ENCODE measurements at places on chromosomes 4 and X.

- DNase-seq, result no peak
Measured at GRCh38 chr4:113623274-113623894, 138.2 kb downstream of the CAMK2D start.

DNA sequence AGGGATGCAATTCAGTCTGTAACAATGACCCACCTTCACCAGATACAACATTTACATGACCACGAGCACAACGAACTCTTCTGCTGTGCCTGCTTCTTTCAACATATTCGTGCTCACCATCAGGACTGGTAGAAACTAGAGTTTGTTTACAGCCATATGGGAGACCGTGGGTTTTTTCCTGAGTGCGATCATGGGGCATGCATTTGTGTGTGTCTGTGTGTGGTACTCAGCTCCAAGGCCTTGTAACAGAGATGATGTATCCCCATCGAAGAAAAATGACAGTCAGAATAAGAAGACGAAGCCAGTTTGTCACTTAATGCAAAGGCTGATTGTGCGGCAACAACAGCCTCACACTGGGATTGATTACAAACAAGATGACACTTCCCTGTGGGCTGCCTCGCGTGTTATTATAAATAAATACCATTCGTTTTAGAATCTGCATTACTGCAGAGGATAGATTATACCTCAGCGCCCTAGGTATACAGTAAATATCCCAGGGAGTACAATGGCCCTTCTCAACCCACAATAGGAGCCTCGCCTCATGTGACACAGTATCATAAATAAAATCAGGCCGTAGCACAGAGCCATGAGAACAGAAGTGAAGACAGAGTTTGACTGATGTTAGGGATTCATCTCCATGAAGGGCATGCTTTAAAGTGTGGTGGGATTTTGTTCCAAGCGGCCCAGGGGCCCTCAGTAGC, 97.3 kb upstream of the NOCT start:
- no peak for DNase-seq

GRCh38 chrX:145953628-145954027, 136.0 kb downstream of the SLITRK2 start:
- no peak for DNase-seq

DNA sequence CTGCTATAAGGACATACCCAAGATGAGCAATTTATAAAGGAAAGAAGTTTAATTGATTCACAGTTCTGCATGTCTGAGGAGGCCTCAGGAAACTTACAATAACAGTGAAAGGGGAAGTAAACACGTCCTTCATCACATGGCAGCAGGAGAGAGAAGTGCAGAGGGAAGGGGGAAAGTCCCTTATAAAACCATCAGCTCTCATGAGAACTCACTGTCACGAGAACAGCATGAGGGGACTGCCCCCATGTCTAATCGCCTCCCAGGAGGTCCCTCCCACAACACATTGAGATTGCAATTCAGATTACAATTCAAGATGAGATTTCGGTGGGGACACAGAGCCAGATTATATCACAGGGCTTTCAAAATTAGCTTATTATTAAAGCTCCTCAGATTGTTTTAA, 209.5 kb upstream of the PPP3CA start:
- DNase-seq, result no peak

DNA sequence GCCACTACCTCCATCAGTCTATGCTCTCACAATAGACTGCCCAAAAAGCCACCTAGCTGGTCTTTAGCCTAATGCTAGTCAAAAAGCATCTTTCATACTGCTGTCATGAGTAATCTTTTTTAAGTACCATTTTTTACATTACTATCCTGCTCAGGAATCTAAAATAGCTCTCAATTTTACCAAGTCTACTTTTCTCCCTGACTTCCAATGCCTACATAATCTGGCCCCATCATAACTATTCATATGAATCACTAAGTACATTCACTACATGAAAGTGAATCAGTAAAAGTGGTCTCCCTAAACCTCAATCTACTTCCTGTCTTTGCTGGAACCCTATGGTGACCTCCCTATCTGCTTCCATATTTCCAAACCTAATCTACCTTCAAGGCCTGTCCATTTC, 105.9 kb downstream of the THOC2 start:
- peak; percentile 62 for DNase-seq

- DNase-seq, result peak; percentile 93
Measured at GRCh38 chr4:147736458-147736857, 4.6 kb downstream of the ARHGAP10 start.

DNA sequence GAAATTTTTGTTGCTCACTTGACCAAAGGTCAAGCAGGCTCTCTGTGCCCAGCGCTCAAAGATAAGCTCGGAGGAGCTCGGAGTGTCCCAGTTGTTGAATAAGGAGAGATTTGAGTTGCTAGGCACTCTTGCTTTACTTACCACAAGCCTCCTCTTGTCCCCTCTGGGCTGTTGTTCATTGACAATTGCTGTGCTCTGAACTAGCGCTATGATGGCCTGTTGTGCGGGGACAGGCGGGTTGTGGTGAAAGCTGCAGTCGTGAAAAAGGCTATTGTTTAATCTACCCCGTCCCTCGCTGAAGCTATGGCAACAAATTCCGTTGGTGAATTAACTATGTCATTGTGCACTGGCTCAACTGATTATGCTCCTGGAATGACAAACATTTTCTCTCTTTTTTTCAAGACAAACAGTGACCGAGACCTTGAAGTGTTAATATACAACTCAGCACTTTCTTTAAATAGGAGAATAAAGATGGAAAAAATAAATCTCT, 21.0 kb upstream of the POLA1 start:
- no peak for DNase-seq

DNA sequence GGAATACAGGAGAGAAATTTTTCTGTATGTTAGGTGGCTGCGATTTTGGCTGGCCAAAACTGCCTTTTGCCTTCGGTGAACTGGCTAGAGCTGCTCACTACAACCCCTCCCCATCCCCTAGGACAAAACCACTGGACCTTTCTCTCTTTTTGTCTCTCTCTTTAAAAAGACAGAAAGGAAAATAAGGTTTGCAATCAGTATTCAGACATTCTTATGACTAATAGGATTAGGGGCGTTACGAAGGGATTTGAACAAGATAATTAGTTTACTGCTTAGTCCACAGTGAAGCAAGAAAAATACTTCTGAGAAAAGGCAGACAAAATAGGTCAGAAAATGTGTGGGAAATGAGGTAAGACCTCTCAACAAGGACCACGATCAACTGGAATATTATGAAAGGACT, 180.4 kb downstream of the SLIT2 start:
- DNase-seq, result peak; percentile 84

DNA sequence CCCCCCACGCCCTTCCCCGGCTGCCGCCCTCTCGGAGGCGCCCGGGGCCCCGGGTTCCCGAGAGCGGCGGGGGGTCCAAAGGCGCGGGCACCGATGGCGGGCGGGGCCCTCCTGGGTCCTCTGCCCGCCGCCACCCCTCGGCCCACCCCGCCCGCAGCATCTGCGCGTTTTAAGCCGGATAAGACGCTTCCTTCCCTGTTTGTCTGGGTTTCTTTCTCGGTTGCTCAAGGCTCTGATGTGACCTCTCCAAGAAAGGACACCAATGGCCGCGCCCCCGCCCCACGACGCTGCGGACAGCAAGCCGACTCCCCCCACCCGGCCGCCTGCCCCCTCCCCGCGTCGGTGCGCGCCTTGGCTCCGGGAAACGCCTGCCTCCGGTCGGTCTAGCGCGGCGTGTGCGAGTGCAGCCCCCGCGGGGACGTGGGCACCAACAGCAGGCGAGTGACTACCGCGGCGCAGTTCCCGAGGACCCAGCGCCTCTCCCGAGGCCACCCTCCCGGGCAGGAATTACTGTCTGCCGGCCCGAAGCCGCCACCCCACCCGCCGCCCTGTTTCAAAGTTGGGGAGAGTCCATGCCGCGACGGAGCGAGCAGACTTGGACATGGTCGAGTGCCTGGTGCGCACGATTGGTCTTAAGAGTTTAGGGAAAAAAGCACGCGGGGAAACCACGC, 21.1 kb upstream of the HMX1 start:
- DNase-seq, result peak; percentile 11

DNA sequence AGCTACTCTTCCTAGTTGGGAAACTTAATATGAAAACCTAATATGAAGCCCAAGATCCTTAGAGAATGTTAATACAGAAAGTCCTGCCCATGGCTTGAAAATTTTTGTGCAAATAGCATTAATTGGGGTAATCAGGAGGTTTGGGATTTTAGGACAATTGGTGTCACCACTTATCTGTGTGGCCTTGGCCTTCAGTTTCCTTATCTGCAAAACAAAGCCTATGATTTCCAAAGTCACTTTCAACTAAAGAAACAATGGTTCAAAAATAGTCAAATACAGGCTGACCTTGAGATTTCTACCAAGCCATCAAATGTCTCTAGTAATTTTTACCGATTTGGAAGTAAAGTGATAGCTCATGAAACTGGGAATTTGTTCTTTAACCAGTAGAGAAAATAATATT, 40.2 kb upstream of the FAM9C start:
- DNase-seq, result no peak

GRCh38 chrX:118978451-118978850, 4.0 kb downstream of the LONRF3 start:
- DNase-seq, result no peak

DNA sequence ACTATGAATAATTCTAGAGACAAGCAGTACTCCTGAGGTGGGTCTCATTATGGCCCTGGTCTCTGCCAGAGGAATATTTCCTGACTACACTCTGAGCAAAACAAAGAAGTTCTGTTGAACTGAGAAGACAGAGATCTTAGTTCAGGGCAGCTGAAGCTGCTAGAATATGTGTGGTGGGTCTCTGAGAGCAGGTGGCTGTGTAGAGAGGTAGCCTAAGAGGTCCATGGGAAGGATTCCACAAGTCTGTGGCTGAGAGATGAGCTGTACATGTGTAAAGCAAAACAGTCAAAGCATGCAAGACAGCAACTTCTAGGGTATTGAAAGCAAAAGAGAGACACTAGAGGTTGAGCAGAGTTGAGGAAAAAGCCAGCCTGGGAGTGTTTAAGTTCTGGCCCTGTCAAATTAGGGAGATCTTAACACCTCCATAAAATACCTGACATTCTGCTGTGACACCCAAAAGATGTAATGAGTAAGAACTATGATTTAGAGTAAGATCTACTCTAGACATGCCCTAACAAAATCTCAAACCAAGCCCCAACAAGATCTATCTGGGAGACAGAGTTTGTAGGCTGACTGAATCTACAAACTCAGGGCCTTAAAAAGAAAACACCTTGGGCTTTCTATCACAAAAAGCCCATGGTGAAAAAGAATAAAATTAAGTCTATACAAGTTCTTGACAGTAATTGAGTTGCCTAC, 274.4 kb downstream of the BANK1 start:
- DNase-seq, result no peak

DNA sequence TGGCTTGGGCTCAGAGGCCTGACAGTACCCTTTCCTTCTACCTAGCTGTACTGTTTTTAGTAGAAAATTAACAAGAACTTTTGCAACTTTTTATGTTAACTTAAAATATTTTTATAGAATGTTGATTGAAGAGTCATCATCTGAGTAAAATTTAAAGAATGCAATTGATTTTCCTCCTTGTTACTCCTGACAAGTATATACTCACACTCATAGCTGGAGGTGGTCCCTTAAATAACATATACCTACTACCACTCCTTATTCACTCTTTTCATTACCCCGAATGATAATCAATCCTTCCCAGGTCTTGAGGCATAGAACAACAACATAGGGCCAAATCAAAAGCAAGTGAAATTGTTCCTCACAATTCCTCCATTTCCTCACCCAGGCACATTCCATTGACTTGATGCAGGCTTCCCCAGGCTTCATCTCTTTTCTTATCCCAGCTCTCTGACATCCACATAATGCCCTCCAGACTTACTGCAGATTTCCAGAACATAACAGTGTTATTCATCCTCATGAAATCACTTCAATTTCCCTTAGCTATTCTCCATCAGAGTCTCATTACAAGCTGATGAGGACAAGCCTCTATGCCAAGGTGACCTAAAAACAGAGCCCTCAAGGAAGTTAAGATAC, 73.2 kb upstream of the ANXA10 start:
- peak; percentile 60 for DNase-seq

GRCh38 chr4:178612733-178613132, 1170.5 kb upstream of the AGA start:
- DNase-seq, result no peak

DNA sequence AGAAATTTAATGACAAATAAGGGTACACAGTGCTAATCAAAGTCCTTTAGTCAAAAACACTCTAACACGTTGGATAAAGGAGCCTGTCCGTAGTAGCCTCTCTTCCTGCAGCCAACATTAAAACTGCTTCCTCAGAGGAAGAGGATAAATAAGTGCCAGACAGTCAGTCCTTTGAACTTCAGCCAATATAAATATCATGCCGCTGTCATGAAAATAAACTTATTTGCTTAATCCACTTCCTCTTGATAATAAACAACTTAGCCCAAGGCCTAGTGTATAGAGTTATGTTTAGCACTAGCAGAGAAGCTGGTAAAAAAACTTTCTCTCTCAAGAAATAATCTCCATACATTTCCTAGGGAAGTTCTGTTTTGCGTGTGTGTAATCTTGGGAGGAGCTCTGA, 196.7 kb downstream of the HS3ST1 start:
- DNase-seq, result no peak

- no peak for DNase-seq
Measured at GRCh38 chr4:103403619-103404018, 205.5 kb upstream of the CENPE start.

DNA sequence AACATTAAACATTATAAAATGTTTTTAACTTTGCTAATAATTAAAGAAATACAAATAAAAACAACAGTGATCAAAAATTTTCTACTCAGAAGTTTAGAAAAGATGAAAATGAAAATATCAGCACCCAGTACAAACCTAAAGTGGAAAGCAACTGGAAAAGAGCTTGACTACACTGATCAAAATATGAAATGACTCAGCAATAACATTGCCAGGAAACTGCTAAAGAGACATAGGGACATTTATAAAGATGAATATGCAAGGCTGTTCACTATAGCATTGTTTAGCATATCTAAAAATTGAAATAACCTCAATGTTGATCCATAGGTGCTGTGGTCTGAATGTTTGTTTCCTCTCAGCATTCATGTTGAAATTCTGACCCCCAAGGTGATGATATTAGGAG, 88.5 kb upstream of the NOCT start:
- DNase-seq, result peak; percentile 45

GRCh38 chr4:17939054-17939453, 82.5 kb downstream of the LCORL start:
- DNase-seq, result peak; percentile 9

- DNase-seq, result no peak
Measured at GRCh38 chr4:40621229-40621591, 8.5 kb downstream of the RBM47 start.

- peak; percentile 2 for DNase-seq
Measured at GRCh38 chrX:42714981-42715700, 62.8 kb downstream of the PPP1R2C start.

- DNase-seq, result no peak
Measured at GRCh38 chr4:137015426-137016409, 516.6 kb downstream of the PCDH18 start.

- peak; percentile 65 for DNase-seq
Measured at GRCh38 chr4:78661921-78662521, 110.5 kb downstream of the ANXA3 start.

DNA sequence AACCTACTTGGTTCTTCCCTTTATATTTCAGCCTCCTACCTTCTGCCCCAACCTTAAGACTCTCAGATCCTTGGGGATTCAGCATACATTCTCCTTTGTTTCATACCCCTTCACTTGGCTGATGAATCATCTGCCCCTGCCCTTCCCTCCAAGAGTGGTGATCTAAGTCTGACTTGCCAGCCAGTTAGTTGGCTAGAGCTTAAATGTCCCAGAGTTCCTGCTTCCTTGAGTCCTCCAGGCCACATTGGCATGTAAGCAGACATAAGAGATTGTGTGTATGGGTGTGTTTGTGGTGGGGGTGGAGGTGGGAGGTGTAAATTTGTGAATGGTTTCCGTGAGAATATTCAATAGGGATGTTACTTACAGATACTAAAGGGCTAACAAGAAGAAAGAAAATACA, 3.7 kb upstream of the TEX13D start:
- no peak for DNase-seq

Measured in iris pigment epithelial cell (primary cell).